ENCODE measurements at places on chromosomes 7 and 10. TPM values are rescaled to one million over a fixed set of nuclear protein-coding genes. Genes with fewer than 3 reads are reported as not detected.
A peak's percentile ranks its signal among the peaks of the same experiment; 100 is the strongest.

Gene GALNT11
- polyA plus RNA-seq = 59.3 TPM

GRCh38 chr7:48074204-48074654, 14.8 kb upstream of the UPP1 start:
- no peak for DNase-seq

DNA sequence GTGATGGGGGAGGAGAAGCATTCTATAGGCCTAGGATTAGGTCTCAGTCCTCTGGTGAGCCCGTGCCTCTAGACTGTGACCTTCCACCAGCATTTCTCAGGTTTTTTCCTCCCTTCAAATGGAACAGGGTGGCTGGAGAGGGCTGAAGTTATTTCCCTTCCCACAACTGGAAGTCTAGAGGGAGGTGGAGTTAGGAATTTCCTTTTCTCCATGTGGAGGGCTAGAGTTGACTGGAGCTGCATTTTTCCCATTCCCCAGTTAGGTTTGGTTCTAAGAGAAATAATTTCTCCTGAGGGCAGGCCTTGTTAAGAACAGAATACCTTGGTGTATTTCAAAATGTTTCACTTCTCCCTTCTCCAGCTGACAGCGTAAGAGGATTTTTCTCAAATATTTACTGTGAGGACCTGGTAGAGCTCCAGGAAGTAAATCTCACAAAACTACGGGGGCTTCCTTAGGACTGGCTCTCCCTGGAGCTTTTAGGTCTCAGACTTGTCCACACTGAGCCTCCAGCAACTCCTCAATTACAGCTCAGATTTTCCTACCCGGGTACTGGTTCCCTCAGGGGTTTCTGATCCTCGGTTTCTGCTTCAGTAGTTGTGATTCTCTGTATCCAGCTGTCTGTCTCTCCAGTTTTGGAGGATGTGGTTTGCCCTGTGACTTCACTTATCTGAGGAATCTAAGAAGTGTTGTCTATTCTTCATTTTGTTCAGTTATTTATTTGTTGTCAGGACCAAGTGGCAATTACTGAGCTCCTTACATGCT, 6.0 kb upstream of the REEP3 start:
- DNase-seq = no peak

- no peak for DNase-seq
Observed at GRCh38 chr7:99739699-99740572, 4.9 kb upstream of the CYP3A7 start.

Gene UTF1
- not detected for polyA plus RNA-seq

DNA sequence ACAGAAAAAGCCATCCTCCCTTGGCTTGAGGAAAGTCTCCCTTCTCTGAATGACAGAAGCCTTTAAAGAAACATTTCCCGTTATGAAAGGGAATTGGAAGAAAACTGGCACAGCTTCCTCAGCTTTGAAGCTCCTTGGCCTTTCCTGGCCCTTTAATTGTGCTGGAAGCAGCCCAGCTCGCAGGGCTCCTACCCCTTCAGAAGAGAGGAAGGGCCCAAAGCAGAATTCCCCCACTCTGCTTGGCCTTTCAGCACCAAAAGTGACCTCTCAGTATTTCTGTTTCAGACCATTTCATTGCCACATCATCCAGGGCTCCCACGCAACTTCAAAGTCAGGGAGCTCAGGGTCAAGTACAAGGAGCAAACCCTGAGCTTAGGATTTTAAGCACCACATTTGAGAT, 4.2 kb downstream of the AFAP1L2 start:
- peak; percentile 76 for DNase-seq

DNA sequence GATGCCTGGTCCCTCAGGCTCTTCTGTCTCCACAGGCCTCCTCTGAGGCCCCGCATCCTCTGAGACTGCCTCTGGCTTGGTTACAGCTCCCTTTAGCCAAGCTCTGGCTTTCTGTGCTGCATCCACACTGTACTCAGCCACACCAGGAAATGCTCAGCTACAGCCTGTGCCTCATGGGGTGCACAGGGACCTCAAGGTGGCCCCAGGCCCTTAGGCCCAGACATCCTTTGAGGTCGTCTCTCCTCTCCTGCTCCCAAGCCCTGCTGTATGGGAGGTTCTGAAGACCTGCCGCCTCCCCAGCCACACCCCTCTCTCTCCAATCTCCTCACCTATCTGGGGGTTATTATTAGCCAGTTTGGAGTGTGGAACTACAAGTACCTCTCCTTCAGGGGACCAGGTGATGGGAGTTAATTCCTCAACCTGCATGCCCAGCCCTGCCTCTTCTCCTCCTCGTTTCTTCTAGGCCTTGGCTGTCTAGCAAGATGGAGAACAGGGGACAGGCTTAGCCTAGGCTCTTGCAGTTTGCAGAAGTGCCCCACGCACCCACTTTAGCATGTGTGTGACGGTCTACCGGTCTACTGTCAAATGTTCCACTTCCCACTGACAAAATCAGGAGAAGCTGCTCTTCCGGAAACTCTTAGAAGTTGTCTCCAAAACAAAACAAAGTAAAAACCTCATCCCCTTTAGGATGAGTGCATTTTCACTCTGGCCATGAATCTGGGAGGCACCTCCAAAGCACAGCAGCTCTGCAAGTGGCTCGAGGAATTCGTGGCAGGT, 64.0 kb upstream of the WAC start:
- DNase-seq = no peak

Gene NUDT5
- polyA plus RNA-seq = 58.6 TPM

Gene PAX2
- polyA plus RNA-seq = 1.2 TPM

- no peak for DNase-seq
Observed at GRCh38 chr7:44237696-44238095, 36.9 kb downstream of the YKT6 start.

Gene FAM20C
- 22.8 TPM for polyA plus RNA-seq

Gene PTPRN2
- 6.6 TPM for polyA plus RNA-seq

DNA sequence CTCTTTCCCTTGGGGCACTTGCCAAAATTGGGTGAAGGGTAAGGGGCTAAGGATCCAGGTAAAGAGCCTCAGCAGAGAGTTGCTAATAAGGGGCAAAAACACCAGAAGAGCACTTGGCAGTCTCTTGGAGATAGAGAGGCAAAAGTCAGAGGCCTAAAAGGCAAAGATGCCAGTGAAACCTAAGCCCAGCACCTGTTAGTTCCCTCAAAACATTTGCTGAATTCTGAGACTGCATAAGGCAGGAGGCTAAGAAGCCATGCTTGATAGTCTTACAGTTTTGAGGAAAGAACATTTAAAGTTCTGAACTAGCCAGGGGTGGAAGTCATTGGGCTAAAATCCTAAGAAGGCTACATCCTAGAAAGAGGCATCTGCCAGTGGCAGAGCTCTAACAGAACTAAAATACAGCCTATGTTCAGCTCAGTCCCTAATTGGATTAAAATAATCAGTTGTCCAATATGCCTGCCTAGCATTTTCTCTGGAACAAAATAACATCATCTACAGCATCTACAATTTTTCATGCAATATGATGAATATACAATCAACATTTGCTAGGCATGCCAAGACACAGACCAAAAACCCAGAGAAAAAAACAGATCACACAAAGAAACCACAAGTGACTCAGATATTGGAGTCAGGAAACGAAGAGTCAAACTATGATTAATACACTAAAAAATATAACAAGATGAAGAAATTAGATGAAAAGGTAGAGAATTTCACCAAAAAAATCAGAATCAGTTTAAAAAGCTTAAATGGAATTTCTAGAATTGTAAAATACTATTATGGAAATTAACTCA, 7.7 kb downstream of the HTR7 start:
- no peak for DNase-seq

Gene CREM
- 33.8 TPM for polyA plus RNA-seq

GRCh38 chr10:125533866-125534265, 149.1 kb downstream of the TEX36 start:
- peak; percentile 22 for DNase-seq

- DNase-seq = peak; percentile 58
Observed at GRCh38 chr10:124557648-124558338, 96.2 kb downstream of the LHPP start.

DNA sequence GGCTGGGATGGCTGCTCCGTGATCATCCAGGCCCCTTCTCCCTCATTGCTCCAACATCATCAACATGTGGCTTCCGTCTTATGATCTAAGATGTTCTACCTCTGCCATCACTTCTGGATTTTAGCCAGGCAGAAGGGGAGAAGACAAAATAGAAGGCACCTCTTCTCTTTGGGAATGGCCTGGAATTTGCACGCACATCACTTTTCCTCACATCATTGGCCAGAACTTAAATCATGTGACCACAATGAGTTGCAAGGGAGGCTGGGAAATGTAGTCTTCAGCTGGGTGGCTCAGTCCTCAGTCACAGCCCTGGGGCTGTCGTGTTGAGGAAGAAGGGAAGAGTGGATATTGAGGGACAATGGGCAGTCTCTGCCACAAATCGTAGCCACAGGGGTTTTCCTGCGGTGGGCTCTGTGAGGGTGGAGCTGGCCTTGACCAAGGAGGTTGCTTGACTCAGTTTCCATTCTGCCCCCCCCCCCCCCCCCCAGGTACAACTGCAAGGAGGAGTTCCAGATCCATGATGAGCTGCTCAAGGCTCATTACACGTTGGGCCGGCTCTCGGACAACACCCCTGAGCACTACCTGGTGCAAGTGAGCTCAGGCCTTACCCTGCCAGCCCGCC, 50.3 kb downstream of the PALD1 start:
- DNase-seq = no peak

GRCh38 chr10:82149674-82150073, 274.7 kb downstream of the NRG3 start:
- no peak for DNase-seq

Gene CHST15
- 17.0 TPM for polyA plus RNA-seq

DNA sequence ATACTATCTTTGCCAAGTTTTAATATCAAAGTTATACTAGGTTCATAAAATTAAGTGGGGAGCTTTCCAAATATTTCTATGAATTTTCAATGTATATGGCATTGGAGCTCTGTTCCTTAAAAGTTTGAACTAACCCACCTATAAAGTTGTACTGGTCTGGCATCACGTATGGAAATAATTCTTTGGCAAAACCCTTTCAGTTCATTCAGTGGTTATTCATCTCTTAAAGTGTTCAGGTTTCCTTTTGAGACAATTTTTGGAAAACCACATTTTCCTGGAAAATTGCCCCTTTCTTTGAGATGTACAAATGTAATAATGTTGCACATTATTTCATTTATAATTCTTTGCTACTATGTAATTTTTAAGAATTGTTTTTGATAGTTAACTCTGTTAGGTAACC, 62.5 kb upstream of the INPP5A start:
- no peak for DNase-seq

Gene BEND7
- 19.0 TPM for polyA plus RNA-seq

DNA sequence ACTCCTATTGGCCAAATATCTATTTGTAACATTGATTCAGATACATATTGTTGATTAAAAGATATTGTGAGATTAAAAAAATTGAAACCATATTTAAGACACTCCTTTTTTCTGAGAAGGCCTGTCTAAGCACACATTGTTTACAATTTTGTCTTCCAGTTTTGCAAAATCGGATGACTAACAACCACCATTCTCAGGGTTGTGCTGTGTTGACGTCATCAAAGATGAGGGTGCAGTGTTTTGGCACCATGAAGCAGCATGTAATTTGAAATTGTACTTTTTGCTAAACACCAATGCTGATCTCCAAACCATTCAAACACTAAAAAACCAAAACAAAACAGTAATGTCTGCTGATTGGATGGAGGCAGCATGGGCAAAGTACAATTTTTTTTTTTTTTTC, 7.4 kb downstream of the CREB5 start:
- DNase-seq = no peak

GRCh38 chr7:87420173-87420572, 55.3 kb downstream of the ABCB4 start:
- no peak for DNase-seq

GRCh38 chr10:72254813-72255568, 18.7 kb upstream of the DDIT4 start:
- peak; percentile 86 for DNase-seq

DNA sequence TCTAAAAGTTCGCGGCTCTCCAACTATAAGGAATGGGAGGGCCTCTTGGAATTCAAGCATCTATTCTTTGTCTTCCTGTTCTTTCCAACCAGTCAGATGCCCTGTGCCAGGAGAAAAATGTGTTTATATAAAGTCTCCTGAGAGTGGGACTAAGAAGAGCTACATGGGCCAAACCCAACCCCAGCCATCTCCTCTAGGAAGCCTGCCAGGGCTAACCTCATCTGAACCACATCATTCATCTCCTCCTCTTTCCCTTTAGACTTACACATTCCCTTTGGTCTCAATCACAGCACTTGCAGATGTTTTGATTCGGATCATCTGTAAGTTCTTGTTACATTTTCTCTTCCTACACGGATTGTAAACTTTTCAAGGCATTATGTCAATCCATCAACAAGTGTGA, 62.6 kb downstream of the DOCK4 start:
- DNase-seq = no peak

DNA sequence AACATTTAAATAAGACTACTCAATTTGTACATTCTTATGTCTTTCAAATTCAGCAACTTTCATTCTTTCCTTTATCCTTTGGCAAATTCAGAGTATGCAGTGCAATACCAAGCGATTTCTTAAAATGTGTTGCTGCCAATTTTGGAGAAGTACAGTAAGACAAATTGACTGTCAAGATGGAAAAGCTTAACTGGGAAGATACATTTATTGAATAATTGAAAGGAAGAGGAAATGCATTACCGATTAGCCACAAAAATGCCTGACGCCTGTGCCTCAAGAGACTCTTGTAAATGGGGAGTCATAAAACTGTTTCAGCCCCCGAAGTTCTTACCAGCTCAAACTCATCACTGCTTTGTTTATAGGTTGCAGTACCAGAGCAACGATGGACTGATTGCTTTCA, 373.3 kb upstream of the GALNT17 start:
- no peak for DNase-seq

DNA sequence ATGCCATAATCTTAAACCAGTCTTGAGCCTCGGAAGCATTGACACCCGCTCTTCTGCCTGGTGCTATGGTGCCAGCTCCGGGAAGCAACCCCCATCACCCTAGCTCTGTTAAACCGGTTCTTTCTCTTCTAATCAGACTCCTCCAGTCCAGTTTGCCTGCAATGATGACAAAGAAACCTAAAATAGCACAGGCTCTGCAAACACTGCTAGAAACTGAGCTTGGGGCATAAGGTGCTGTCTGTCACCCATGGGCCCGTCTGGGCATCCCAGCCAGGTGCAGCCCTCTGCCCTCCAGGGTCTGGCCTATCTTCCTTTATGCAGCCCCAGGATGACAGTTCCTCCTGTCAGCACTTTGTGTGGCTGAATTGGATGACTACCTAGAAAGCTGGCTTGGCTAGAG, 14.2 kb upstream of the CAMK2G start:
- no peak for DNase-seq

Gene THSD7A
- 19.5 TPM for polyA plus RNA-seq

DNA sequence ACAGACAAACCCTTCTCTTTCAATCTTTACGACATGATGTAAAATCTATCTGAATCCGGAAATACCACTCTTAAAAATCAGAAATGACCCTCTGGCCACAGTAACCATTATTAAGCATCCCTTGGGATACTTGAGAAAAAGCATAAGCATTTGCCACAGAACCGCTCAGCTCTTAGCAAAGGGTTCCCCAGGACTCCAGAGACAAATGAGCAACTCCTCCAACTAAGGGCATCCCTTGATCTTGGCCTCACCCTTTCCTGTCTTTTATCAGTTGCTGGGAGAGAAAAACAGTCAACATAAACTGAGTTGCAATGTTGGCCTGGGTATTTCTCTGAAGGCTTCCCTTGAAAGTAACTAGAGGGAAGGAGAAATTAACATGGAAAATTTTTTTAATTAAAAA, 3.5 kb downstream of the PDLIM1 start:
- DNase-seq = no peak

Measured in left lung (tissue), 14 donors.